ENCODE measurements at places on chromosomes 13 and 19.

DNA sequence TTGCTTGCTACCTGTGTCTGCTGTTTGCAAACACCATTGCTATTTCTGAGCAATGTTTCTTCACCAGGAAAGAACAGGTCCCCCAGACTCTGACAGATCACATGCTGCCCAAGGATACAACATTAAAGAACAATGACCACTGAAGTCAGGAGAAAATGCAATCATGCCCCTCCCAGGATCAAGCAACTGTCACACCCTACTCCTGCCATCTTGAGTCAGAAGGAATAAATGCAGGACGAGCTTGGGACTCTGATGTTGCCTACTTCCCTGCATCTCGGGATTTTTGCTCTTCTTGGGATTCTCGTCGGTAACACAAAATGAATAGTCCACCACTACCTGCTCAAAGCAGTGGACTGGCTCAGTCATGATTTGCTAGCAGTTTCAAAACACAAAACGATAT is 490.6 kb downstream of the COG6 start:
- no peak for DNase-seq

DNA sequence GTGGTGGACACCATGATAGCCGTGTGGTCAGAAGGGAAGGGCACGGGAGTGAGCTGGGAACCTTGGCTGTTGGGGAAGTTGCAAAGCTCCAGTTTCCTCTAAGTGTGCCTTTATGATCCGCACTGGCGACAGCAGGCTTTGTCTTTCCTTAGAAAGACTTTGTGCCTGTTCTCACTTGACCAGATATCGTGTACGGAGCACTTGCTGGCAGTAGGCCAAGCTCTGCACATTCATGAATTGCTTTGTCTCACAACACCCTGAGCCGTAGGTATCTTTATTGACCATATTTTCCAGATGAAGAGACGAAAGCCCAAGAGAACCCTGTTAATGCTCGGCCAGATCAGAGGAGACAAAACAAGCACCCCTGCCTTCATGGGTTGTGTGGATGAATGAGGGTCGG is 15.1 kb downstream of the CUL4A start:
- no peak for DNase-seq

- no peak for DNase-seq
Measured at GRCh38 chr13:33526718-33527117, 241.2 kb upstream of the STARD13 start.

DNA sequence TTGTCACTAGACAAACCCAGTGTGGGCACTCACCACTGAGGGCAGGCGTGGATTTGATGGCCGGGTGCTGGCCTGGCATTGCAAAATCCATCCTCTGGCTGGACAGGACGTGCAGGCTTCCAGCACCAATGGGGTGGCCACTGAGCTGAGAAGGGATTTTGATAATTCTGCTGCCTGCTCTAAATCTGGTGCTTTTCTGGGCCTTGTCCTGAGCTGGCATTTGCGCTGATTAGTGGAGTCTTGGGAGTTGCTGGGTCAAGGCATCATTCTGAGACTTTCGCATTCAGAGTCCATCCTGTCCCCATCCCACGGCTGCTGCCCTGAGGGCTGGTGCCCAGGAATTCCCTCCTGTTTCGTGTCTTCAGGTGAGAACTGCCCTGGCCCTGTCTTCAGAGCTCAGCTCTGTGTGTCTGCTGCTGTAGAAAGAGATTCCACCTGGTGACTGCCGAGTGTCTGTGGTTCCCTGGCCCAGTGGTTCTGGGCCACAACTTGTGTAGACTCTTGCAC is 65.9 kb upstream of the MCF2L start:
- DNase-seq, result no peak

DNA sequence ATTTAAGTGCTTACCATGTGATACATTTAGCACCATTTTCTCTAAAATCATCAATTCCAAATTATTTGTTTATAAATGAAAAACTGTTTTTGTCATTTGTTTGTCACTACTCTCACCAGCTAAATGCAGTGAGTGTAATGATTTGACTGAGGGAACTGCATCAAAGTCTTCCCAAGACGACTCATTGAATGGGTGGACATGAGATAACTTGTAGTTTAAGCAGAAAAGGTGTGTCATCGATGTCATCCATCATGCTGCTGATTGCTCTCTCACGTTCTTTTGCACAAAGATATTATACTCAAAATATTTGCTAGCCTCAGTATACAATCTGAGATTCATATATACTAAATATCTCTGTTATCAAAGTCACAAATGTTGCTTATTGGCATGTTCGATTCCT is 366.5 kb downstream of the IRS2 start:
- no peak for DNase-seq

Measured in NCI-H446 treated with DMSO at 0.1 percent for 48 hours (cell line).